ENCODE measurements at places on chromosomes 5 and 9.

DNA sequence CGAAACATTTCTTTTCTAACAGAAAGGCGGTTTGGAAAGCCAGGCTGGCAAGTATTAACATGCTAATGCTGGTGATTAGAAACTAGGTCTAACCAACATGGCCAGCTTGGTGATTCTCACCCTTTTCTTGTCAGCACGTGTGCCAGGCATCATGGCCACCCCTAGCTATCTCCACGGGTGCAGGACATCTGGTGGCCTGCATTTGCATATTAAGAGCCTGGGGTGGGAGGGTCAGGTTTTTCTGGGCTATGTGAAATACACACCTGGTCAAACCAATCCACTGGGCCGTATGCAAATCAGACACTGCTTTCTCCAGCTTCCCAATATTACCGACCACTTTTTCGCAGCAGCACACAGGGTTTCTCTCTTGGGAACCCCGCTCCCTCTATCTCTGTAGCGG is 612.1 kb downstream of the PTPRD start:
- no peak for DNase-seq

DNA sequence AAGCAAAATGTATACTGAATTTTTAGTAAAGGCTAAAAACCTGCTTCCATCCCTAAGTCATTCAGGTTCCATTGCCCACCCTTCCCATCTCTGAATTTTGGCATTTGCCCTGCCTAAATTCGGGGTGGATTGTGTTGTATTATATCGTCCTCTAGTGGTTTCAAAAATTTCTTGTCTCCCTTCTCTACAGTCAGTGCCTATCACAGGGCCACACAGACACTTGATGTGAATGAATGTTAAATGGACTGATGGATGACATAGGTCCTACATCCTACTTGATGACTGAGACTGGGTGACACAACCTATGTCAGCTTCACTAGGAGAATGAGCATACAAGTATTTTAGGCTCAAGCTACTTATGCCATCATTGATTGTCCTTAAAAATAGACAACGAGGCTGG is 45.6 kb upstream of the SLC30A5 start:
- DNase-seq, result peak; percentile 21

DNA sequence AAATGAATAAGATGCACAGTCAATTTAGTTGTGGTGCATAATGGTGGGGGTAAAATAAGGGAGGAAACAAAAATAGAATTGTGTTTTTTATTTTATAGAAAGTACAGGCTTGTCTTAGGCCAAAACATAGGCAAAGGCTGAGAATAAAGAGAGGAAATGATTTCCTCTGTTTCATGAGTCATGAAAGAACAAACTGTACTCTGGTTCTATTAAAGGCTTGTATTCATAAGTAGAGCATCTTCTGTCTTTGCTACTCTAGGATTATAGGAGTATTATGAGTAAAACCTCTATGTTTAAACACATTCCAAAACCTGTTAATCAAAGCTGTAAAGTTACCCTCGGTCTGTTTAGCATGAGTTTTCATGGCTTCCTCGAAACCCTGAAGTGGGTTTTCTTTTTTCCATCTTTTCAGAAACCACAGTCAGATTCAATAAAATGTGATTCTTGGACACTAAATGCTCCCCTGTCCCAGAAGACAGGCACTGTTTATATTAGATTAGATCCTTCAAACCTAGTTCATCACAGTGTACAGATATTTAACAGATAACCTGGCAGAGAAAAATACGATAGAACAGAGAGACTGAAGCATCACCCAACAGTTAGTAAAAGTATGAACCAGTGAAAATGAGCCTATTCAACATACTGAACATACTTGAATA is 473.9 kb upstream of the CYLC2 start:
- no peak for DNase-seq

DNA sequence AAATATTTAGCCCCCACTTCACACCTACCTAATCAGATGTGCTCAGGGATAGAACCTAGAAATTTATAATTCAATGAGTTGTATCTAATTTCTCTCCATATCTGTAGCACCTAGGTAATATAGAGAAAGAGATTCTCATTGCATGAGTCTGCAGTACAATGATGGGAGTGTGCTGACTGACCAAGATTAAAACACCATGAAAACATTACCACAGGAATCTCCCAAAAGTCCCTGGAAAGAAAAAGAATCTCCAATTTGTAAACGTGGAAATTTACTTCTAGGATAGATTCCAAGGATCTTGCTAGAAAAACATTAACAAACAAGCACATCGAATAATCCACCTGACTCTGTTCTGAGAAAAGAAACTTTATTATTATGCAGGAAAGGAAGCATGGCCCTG is 45.0 kb upstream of the DMRTA1 start:
- DNase-seq, result no peak

DNA sequence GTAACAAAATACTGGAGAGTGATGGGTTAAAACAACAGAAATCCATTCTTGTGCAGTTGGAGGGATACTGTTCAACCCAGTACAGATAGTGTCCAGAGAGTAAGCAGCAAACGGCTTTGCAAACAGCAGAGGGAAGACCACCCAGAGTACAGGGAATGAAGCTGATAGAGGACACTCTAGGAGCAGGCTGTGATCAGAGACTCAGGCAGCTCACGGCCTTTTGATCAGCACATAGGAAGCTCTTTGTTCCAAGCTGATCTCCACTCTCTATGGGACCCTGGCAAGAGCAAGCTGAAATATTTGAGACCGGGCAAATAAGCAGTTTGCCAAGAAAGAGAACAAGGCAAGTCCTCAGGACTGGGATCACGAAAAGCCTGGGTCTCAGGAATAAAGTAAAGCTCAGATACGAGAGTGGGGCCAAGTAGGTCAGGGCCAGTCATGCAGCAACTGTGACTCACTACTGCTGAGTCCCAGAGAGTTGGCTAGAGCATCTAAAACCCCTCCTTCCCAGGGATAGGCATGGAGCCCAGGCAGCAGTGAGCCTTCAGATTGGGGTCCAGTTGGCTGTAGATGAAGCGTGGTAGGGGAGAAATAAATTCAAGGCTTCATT is 52.4 kb downstream of the MELK start:
- peak; percentile 16 for DNase-seq

GRCh38 chr9:129359162-129359811 is 181.2 kb upstream of the IER5L start:
- no peak for DNase-seq

DNA sequence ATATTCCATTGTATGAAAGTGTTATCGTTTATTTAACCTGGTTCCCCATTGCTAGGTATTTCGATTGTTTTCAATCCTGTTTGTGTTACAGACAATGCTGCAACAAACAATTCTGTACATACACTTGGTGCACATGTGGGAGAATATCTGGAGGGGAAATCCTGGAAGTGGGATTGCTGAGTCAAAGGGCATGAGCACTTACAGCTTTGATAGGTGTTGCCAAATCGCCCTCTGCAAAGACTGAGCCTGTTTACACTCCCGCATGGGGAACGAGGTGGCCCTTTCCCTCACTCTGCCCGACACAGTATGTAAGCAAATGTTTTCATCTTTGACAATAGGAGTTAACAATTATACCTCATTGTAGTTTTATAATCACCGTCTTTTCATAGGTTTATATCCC is 66.2 kb downstream of the PDE6A start:
- no peak for DNase-seq

Measured in urothelium cell line (cell line).